Activated CD4-positive, alpha-beta memory T cell treated with anti-CD3 and anti-CD28 coated beads, Interleukin-2, amount 10 ng/mL, durations not matched to agents 7 days and 5 days (primary cell): ENCODE measurements at places on chromosomes 2 and 18. TPM values are rescaled to one million over a fixed set of nuclear protein-coding genes. Genes with fewer than 3 reads are reported as not detected.

DNA sequence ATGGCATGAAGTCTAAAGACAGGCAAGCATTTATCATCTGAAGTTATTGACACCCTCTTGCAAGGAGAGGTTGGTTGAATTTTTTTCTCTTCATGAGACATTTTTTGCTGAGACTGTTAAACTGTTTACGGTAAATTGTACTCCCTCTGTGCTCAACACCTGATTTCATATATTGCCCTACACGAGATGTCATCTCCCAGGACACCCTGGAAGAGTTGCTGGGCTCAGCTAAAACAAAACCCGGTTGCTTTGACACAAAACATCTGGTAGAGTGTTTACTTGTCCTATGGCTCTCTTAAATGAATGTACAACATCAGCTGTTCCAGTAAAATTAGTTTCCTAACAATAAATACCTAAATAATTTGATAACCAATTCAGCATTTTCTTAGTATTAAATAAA, 533.8 kb downstream of the SOCS6 start:
- no peak overlapping the region for H3K27ac ChIP-seq
- H3K4me3 ChIP-seq: no peak overlapping the region
- H3K27me3 ChIP-seq: no peaks in the 10 kb centered on the region
- H3K36me3 ChIP-seq: no peaks in the 10 kb centered on the region

GCKR gene
- not detected for total RNA-seq

GRCh38 chr18:10230072-10230471, 224.4 kb upstream of the APCDD1 start:
- no peak for DNase-seq
- no peaks in the 10 kb centered on the region for H3K4me1 ChIP-seq
- H3K27me3 ChIP-seq: no peaks in the 10 kb centered on the region
- no peaks in the 10 kb centered on the region for H3K36me3 ChIP-seq
- no peak overlapping the region for H3K27ac ChIP-seq
- H3K4me3 ChIP-seq: no peak overlapping the region

CNGA3 gene
- total RNA-seq: not detected

- peaks cover 12% of the 10 kb centered on the region for H3K4me1 ChIP-seq
- no peak overlapping the region for H3K4me3 ChIP-seq
- no peak overlapping the region for H3K27ac ChIP-seq
- H3K36me3 ChIP-seq: peaks cover 18% of the 10 kb centered on the region
- no peak for DNase-seq
- H3K27me3 ChIP-seq: no peaks in the 10 kb centered on the region
Measured at GRCh38 chr2:118115761-118116160, 27.5 kb downstream of the INSIG2 start.
